ENCODE measurements at places on chromosomes 7 and 10. TPM values are rescaled to one million over a fixed set of nuclear protein-coding genes. Genes with fewer than 3 reads are reported as not detected.
A peak's percentile ranks its signal among the peaks of the same experiment; 100 is the strongest.

DNA sequence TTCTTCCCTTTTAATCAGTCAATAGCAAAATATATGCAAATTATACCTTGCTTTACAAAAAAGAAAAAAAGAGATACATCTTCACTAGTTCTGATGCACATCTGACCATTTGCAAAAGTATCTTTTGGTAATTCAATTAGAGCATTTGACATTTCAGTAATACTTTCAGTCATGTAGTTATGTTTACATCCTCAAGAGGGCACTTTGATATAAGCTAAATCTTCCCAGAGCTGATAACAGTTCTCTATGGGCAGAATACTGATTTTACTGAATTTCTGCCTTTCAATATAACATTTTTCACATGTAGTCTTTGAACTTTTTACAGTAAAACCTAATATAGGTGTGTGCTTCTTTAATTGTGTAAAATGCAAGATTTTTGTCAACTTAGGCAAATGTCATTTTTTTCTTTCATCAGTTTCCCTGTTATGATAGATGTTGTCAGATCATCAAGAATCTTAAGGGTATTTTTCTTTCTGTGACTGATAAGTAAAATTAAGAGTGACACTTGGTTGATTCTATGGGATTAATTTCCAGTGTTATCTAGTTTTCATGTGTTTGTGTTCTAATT is 703.5 kb upstream of the SEMA3D start:
- DNase-seq = no peak

GRCh38 chr10:77116904-77117303 is 520.7 kb downstream of the KCNMA1 start:
- DNase-seq = no peak

DNA sequence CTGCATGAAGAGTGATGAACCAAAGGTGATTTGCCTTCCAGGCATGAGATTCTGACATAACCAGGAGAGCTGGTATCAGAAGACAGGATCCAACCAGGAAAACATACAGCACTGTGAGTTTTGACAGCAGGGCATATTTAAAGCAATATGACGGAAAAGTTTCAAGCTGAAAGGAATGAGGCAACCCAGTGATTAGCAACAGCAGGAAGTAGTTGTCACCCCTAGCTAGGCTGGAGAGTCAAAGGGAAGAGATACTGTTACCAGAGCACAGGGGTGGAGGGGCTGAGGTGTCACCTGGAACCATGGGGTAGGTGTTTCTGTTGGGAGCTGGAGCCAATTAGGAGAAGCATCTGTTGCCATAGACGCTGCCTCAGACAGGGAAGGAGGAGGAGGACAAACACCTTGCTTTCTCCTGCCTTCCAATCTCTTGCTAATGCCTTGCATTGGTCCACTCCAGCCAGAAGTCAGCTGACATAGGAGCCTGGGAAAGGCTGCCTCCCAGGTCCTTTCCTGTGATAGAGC is 125.4 kb upstream of the SORCS3 start:
- DNase-seq = no peak

GRCh38 chr10:29663718-29664117 is 28.9 kb upstream of the SVIL start:
- no peak for DNase-seq

DNA sequence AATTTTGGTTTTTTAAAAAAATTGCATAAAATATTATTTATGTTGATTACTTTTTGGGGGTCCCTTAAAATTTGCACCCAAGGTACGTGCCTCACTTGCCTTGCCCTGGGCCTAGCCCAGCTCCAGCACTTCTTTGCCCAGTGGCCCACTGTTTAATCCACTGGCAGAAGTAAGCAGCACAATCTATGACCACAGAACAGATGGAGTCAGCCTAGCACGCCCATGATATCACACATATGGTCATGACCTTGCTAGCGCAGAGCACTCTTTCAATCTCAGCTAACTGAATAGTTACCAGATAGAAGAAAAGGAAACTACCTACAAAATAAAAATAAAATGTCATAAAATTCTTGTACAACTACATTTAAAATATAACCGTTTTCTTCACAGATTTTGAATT is 5.6 kb downstream of the OGA start:
- no peak for DNase-seq

GRCh38 chr7:96727534-96728088 is 18.0 kb upstream of the SEM1 start:
- no peak for DNase-seq

GRCh38 chr7:90320801-90321494 is at the start of gene FAM237B:
Gene FAM237B, minus strand, starts transcription at chr7:90321304. Its CDS starts 1,556 bp downstream, at chr7:90319748.
- DNase-seq = no peak

DNA sequence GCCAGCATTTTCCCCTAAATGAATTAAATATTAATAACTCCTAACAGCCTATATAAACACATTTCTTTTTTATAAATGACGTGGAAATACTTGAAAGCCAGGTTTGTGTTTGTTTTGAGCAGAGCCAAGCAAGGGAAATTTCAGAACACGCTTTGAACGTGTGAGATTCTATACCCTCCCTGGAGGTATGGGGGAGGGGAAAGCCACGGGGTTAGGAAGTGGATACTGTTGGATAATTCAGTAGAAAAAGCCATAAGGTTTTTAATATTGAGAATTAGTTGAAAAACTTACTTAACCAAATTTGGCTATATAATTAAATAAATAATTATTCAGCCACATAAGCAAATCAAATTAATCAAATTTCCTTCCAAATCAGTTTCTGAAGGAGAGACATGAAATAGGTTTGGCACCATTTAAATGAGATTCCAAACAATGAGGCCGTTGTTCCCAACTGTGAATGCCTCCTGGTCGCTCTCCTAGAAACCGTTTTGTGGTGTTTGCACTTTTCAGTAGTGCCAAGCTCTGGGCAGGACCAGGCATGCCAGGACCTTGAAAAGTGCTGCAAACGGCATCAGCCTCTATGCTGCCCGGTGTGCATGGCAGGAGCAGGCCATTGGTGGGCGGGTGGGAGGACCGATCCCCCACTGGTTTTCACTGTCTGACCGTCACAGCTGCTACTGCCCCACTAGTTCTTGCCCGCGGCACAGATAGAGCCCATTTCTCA is 88.1 kb downstream of the SEPTIN14 start:
- DNase-seq = no peak

DNA sequence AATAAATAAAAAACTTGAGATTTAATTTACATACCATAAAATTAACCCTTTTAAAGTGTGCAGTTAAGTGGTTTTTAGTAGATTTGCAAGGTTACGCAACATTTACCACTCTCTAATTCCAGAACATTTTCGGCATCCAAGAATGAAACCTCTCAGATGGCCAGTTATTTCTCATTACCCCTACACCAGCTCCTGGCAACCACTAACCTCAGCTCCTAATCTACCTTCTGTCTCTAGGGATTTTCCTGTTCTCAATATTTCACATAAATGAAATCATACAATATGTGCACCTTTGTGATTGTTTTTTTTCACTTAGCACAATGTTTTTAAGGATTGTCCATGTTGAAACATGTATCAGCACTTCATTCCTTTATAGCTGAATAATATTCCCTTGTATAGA is 45.1 kb downstream of the INPP5F start:
- DNase-seq = no peak

DNA sequence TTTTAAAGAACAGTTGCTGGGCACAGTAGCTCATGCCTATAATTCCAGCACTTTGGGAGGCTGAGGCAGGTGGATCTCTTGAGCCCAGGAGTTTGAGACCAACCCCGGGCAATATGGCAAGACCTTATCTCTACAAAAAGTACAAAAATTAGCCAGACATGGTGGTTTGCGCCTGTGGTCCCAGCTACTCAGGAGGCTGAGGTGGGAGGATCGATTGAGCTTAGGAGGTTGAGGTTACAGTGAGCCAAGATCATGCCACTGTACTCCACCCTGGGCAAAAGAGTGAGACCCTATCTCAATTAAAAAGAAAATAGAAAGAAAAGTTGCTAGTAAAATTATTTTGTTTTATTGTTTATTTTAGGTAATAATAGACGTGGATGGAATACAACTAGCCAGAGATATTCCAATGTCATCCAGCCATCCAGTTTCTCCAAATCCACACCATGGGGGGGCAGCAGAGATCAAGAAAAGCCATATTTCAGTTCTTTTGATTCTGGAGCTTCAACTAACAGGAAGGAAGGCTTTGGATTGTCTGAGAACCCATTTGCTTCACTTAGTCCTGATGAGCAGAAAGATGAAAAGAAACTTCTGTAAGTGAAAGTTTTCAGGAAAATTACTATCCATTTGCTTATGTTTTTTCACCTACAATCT is 3.0 kb downstream of the NUP42 start:
- no peak for DNase-seq

DNA sequence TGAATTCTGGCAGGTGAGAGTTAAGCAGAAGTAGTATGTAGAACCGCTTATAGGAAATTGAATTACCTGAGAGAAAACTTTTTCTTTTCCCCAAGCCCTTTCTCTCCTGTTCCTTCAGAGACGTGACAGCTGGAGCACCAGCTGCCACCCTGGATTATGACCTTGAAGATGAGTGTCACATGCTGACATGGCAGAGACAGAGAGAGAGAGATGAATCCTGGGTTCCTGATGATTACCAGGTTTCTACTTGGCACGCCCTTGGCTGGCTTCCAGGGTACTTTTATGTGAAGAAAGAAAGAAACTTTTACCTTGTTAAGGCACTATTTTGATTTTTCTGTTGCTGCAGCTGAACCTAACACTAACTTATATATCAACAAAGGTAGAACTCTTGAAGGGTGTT is 99.9 kb downstream of the GPR26 start:
- DNase-seq = peak; percentile 33

GRCh38 chr7:78787854-78788253 is 665.6 kb downstream of the MAGI2 start:
- no peak for DNase-seq

- no peak for DNase-seq
Measured at GRCh38 chr7:4964506-4964905, 5.5 kb upstream of the MMD2 start.

DNA sequence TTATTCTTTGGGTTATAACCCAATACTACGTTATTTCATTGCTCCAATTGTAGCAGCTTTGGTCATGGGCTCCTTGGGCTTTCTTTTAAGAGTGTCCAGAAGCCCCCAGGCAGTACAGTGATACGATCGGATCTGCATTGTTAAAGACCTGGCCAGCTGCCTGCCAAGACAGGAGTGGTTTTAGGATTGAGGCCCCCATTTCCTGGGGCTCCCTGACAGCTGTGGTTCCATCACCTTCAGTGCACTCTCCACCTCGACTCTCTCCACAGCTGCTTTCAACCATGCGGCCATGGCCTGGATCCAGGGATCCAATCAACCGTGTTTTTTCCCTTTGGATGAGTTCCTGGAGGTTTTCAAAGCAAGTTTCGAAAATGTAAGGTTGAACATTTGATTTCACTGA is 123.4 kb upstream of the BTBD16 start:
- DNase-seq = no peak

DNA sequence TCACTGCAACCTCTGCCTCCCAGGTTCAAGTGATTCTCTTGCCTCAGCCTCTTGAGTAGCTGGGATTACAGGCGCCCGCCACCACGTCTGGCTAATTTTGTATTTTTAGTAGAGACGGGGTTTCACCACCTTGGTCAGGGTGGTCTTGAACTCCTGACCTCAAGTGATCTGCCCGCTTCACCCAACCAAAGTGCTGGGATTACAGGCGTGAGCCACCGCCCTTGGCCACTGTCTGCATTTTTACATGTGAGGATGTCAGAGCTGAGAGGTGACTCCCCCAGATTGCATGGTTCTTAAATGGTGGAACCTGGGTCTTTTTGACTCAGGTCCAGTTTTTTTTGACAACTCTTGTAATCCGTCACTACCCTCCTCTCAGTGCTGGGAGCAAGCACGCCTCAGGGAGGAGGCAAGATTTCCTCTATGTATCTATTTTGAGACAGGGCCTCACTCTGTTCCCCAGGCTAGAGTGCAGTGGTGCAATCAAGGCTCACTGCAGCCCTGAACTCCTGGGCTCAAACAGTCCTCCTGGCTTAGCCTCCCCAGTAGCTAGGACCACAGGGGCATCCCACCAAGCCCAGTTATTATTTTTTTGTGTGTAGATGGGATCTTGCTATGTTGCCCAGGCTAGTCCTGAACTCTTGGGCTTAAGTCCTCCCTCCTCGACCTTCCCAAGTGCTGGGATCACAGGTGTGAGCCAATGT is 1.2 kb upstream of the SRRT start:
- DNase-seq = no peak

DNA sequence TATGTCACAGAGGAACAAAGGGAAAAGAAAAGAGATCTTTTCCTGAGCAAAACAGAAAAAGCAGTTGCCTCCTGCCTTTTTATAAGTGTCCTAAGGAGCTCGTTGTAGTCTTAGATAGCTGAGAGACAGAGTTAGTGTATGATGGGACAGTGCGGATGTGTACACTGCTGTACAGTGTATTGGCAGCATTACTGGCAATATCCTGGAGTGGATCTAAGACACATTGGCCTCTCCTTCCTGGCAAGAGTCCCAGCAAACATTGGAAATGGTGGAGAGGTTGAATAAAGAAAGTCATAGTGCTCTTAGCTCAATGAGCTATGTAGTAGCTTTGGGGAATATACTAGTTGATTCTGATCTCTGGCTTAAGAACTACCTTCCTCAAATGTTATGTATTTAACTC is 22.7 kb downstream of the GARS1 start:
- DNase-seq = no peak

GRCh38 chr10:71252220-71252619 is 39.9 kb downstream of the UNC5B start:
- DNase-seq = no peak

DNA sequence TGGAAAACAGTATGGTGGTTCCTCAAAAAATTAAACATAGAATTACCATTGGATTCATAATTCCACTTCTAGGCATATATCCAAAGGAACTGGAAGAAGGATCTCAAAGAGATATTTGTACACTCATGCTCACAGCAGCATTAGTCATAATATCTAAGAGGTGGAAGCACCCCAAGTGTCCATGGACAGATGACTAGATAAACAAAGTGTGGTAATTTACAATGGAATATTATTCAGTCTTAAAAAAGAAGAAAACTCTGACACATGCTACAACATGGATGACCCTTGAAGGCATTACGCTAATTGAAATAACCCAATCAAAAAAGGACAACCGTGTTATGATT is 594.2 kb downstream of the KCNMA1 start:
- DNase-seq = no peak

DNA sequence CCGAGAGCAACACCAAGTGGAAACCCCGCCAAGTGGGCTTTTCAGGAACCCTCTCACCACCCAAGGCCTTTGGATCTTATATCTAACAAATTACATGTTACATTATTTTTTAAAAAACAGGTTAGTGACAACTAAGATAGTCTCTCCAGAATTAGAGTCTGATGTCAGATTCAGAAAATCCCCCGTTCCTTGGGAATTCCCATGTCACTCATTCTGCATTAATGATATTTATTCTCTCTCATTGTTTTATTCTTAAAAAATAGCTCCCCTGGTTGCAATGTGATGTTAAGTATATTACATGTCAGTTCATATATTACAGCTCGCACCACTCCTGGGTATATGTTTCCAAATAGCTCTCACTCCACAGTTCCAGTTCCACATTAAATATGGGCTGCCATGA is 81.8 kb downstream of the WNT2 start:
- DNase-seq = no peak

The TAS2R41 gene
- total RNA-seq = not detected

The BHLHA15 gene
- total RNA-seq = not detected

The CYP3A4 gene
- total RNA-seq = not detected

The TSPAN33 gene
- 5.6 TPM for total RNA-seq

Measured in sigmoid colon (tissue), 7 donors.